Activated T-helper 1 cell treated with Interleukin-2 at 50 U/mL for 16 hours (primary cell): ENCODE measurements at places on chromosomes 11 and 22.

GRCh38 chr11:72030472-72031045 lies 31.9 kb downstream of the IL18BP start:
- no peak for DNase-seq

DNA sequence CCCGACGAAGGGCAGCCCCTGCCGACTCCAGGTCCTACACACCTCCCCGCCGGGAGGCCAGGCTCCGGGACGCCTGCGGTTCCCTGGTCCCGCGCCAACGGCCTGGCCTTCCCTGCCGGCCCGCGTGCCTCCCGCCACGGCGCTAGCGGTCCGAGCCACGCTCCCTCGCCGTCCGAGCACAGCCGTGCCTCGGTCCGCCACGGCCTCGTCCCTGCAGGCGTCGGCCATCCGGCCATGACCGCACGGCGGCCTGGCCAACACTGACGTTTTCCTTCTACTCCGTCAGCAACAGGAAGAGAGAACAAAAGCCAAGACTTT lies 532 bp downstream of the EIF4G2 start:
- DNase-seq: no peak

- DNase-seq: peak; percentile 56
Observed at GRCh38 chr22:25057013-25057881, 104.7 kb downstream of the KIAA1671 start.

- DNase-seq: no peak
Observed at GRCh38 chr11:19176629-19177186, 25.1 kb downstream of the CSRP3 start.

GRCh38 chr11:17116117-17116516 lies 38.6 kb upstream of the RPS13 start:
- DNase-seq: no peak
